ENCODE measurements at places on chromosomes 7 and 10.
A peak's percentile ranks its signal among the peaks of the same experiment; 100 is the strongest.

DNA sequence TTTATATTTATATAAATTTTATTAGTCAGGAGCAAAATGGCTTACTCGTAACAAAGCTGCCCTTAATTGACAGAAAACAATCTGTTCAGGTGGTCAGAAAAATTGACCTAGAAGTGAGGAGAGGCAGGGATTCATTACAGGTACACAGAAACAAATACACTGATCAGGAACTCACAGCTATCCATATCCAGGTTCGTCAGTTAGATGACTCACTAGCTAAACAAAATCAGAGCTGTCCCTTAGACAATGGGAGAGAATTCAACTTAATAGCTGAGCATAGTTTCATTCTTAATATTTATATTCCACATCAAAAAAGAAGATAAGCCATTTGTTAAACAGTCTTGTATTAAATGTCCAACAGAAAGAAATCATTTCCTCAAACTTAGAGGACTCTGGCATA is 41.7 kb downstream of the HYCC1 start:
- no peak for DNase-seq

DNA sequence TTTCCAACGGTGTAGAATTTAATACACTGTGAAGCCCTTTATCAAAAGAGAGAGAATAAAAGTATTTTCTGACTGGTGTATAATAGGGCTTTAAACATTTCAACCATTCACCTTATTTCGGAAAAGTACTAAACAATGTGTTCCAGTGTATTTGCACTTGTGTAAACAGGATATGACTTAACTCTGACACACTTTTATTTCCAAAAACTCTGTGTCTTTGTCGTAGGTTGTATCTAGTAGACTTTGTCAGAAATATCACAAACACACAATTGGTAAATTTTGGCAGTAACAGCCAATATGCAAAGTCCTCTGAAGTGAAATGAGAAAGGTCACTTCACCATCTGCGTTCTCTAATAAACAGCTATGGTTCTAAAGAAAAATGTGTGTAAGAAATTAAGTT is 10.3 kb upstream of the TSPAN13 start:
- DNase-seq = no peak

- DNase-seq = peak; percentile 49
Measured at GRCh38 chr7:920351-921070, 34.0 kb downstream of the ADAP1 start.

DNA sequence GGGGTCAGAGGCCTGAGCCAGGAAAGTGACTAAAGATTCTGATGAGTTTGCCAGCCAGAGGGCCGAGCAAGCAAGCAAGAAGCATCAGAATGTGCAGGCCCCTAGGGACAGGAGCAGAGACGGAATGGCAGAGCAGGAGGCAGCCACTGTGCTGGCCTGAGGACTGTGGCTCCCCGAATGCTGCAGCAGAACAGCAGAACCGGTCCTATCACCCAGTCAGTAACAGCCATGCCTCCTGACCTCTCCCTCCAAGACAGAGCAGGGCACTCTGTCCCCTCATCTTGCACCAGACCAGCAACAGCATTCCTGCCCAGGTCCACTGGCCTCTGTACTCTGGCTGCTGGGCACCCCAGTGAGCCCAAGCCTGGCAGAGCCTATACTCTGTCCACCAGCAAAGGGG is 85.9 kb downstream of the ARHGAP22 start:
- no peak for DNase-seq

DNA sequence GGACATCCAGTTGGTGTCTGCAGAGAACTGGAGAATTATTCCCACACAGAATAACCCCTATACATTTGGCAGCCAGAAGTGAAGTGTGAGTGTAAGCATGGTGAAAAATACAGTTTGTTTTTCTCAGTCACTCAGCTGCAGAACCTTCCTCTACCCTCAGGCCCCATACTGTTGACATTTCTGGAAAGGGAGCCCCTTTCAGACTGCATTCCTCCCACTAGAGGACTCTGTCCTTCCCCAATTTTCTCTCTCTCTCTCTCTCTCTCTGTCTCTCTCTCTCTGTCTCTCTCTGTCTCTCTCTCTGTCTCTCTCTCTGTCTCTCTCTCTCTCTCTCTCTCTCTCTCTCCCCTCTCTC is 86.8 kb upstream of the STEAP1B start:
- DNase-seq = no peak

GRCh38 chr7:127667017-127667670 is 15.2 kb downstream of the SND1 start:
- DNase-seq = no peak

DNA sequence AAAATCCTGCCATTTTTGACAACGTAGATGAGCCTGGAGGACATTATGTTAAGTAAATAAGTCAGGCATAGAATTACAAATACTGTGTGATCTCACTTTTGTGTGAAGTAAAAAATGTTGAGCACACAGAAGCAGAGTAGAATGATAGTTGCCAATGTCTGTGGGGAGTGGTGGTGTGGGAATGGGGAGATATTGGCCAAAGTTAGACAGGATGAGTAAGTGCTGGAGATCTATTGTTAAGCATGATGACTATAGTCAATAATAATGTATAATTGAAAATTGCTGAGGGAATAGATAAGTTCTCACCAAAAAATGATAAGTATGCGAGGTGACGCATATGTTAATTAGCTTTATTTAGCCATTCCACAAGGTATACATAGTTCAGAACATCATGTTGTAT is 92.0 kb downstream of the GPR85 start:
- no peak for DNase-seq

DNA sequence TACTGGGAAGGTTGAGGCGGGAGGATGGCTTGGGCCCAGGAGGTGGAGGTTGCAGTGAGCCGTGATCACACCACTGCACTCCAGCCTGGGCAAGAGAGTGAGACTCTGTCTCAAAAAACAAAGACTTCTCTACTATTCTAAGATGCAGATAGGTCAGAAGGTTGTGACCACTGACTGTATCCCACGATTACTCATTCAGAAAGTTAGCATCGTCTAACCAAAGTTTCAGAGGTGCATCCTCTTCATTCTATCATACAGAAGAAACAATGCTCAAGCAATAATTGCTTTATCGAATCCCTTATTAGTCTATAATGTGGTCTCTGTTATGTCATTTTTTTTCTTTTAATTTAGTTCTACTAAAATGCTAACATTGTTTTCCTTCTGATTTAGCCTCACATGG is 348.7 kb upstream of the LRGUK start:
- no peak for DNase-seq

GRCh38 chr10:79404231-79404609 is 41.2 kb downstream of the ZCCHC24 start:
- DNase-seq = no peak

DNA sequence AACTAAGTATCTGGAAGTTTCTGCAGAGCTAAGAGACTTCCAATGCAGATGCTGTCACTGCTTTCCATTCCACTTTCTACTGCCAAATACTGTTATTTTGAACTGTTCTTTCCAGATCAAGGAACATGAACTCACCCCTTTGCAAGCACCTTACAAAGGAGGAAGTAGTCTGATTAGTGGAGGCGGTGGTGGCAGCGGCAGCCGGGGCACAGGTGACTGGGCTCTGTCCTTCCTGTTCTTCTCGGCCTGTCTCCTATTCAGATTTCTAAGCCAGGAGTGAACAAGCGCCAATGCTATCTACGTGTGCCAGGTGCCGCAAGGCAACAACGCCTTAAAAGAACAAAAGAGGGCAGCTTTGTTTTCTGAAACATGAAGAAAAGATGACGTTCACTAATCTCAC is 44.9 kb downstream of the BEND7 start:
- DNase-seq = no peak

DNA sequence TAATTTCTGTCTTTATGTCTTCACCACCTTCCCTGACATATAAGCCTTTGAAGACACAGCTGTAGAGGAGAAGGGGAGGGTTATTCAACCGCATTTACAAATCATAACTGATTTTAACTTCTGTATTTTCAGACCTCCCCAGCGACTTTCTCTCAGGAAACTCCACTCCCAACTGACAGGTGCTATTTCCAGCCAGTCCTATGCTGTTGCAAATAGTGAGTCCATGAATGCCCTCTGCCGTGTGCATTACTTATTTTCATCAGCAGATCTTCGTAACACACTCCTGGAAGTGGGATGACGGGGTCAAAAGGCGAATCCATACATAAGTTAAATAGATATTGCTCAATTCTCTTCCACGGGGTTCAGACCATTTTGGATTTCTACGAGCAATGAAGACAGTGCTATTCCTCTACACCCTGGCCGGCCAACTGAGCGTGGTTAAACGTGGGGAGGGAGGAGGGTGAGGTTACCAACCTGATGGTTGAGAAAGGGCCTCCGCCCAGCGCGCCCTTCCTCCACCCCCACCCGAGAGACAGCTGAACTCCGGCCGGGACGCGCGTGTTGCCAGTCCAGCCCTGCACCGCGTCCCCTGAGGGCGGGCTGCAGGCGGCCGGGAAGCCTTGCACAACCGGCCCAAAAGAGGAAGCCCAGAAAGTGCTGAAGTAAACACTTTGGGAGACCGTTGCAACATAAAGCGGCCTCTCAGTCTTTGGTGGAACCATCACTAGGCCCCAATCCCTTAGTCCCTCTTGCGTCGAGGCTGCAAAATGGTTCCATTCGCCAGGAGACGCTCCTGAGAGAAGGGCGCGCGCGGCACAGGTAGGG is at the start of gene APBB1IP:
Gene APBB1IP (plus strand): TSS at position 705 of the 825 bp plus-strand sequence. CDS start 53,986 bp downstream, outside the sequence.
- DNase-seq = peak; percentile 52

DNA sequence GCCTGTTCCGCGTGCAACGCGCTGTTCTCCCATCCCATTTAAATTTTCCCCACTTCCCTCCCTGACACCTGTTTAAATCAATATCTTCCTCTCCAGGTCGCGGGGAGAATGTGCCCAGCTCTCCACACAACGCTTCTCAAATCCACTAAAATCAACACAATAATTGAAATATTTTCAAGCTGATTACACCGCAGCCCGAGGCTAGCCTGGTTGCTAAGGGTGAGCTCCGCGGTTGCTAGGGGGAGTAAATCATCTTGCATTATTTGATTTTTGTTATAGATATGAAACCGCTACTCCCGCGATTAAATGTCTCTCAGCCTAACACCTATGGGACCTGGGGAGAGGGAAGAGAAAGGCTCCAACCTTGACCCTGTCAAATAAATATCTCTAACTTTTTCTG is 36.2 kb downstream of the UNCX start:
- no peak for DNase-seq

- no peak for DNase-seq
Measured at GRCh38 chr10:79479283-79479909, 32.9 kb upstream of the EIF5AL1 start.

DNA sequence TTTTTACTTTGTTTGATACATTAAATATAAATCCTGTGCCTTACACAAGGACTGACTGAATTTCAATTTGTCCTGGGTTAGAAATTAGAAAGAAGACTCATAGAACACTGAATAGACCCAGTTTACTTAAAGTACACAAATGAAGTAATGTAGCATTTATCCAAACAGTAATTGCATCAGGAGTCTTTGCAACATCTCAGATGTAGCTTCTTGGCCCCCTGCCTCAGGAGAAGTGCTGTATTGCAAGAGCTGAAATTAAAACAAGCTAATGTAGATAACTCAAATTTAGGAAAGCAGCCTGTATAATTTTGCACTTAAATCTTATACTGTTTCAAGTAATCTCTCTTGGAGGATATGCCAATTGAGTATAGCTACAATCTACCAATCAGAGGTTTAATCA is 54.3 kb upstream of the KCND2 start:
- DNase-seq = no peak

GRCh38 chr7:7681191-7681935 is 37.0 kb downstream of the RPA3 start:
- no peak for DNase-seq

- DNase-seq = no peak
Measured at GRCh38 chr10:53396876-53397275, 624.3 kb upstream of the MBL2 start.

DNA sequence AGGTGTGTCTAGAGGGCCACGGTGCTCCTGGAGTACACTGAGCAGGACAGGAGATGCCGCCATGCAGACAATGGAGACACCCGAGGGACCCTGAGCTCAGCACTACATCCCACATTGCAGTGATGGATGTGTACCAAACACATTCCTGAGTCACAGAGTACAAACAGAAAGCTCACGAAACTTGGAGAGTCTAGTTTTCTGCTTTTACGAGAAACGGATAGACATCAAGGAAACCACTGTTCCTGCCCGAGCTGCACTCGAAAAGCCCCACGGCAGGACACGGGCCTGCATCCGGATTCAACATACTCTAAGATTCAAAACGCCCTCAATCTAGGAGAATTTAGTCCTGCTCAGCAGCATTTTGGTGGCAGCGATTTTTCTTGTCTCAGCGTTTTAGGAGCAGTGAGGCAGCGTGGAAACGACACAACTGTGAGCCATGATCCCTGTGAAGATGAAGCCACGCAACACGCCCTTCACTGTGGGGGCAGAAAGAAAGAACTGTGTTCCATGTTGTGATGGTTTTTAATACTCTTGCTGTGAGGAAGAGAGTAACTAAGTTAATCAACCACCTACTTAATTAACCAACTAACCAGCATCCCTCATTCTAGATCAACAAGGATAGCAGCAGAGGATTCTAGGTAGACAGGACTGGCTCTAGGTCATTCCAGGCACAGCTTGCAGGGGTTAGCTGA is 3.2 kb downstream of the TNS3 start:
- no peak for DNase-seq

GRCh38 chr10:15789793-15790525 is 70.2 kb upstream of the ITGA8 start:
- no peak for DNase-seq

- DNase-seq = no peak
Measured at GRCh38 chr7:157542068-157543021, 205.5 kb downstream of the DNAJB6 start.

DNA sequence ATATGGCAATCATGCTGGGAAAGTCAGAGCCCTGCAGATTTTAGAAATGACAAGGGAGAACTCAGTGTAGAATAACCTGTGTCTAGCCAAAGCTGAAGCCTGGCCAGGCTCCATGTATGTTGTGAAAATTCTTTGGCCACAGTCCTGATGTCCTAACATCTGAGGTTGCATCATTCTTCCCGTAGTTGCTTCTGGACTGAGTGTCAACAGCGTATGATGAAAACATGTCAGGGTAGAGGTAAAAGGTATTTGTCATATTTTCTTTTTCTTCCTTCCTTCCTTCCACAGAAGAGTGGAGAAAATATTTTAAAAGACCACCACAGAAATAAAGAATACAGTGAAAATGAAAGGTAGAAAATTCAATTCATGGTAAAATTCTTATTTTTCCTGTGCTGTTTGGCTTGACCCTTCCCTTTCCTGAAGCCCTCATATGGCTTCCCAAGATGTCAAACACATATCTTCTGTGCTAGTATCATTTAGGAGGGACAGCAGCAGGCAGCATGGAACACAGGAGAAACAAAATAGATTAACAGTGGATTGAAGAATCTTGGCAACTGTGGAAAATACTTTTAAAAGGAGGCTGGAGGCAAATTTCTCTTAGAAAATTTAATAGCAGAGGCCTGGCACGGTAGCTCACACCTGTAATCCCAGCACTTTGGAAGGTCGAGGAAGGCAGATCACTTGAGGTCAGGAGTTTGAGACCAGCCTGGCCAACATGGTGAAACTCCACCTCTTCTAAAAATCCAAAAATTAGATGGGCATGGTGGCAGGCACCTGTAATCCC is 18.9 kb upstream of the NRBF2 start:
- no peak for DNase-seq

- DNase-seq = no peak
Measured at GRCh38 chr10:29252811-29253689, 35.8 kb upstream of the LYZL1 start.

- no peak for DNase-seq
Measured at GRCh38 chr7:47327346-47327697, 254.6 kb downstream of the TNS3 start.

- no peak for DNase-seq
Measured at GRCh38 chr10:117365612-117366011, 9.6 kb downstream of the PDZD8 start.

GRCh38 chr10:49005270-49005669 is 65.6 kb upstream of the LRRC18 start:
- no peak for DNase-seq

- no peak for DNase-seq
Measured at GRCh38 chr7:125468855-125469174, 539.2 kb upstream of the POT1 start.

Data from activated naive CD4-positive, alpha-beta T cell treated with Interleukin-2 at 50 U/mL for 16 hours (primary cell).